ENCODE measurements at places on chromosomes 12 and 14.

DNA sequence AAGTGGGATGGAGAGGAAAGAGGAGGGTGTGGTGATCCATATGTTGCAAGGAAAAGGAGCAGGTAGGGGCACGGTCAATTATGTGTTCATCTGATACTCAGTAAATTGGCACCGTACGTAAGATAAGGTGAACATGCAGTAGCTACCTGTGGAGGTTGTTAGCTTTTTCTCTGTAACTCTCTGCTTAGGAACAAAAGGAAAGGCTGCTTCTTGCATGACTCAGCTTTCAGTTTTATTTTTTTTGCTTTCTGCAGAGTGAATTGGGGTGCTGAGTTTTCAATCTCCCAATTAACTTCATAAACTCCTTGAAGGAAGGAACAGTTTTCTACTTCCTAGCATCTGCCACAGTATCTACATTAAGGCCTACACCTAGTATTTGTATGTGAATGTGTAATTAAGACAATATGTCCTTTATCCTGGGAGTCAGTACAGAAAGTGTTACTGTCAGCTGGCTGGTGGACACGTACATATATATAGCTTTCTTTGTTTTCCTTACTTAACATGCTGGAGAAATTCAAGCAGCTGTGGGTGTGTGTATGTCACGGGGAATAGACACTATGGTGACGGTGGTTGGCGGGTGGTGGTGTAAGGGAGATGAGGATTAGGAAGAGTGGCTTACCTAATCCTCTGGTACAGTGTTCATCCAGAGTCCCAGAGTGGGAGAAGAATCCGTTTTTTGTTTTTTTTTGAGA is 40.1 kb upstream of the WNK1 start:
- DNase-seq = no peak

DNA sequence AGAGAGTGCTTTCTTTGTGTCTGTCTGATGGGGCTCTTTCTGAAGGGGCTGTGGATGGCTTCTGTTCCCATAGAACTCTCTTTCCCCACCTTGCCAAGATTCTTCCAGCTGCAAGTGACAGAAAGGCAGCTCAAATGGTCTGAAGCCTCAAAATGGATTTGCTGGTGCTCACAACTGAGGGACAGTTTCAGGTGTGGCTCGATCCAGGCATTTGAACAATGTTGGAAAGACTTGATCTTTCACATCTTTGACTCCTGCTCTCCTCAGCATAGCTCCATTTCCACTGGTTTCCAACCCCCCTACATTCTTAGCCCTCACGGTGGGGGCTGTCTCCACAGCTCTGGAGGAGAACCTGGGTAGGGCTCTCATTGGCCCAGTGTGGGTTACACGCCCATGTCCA is 15.9 kb downstream of the RFLNA start:
- DNase-seq = no peak

DNA sequence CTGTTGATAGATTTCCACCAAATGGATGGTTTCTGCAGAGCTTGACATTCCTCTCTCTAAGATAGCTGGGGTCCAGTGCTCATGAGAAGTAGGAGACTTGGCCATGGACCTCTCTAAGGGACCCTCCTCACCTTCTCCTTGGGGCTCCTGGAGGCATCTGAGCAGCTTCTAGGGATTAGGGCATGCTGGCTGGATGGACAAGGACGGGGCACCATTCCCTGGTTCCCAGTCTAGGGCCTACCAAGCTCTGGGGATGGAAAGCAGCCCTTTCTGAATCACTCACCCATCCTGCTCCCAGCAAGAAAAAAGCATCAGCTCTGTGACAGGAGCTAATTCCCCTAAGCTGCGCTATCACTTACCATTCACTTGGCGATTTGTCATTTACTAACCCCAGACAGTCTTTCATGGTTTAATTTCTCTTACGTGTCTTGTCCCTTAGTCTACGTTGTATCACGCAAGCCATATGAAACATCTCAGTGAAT is 39.5 kb downstream of the VWF start:
- no peak for DNase-seq

GRCh38 chr12:30201301-30202160 is 417.8 kb upstream of the TMTC1 start:
- DNase-seq = no peak

- no peak for DNase-seq
Observed at GRCh38 chr14:80979951-80980350, 24.5 kb downstream of the TSHR start.

- peak; percentile 59 for DNase-seq
Observed at GRCh38 chr14:104795781-104796686, 486 bp upstream of the AKT1 start.

GRCh38 chr12:92164712-92165111 is 19.1 kb upstream of the BTG1 start:
- DNase-seq = no peak

GRCh38 chr12:117210266-117210918 is 20.1 kb upstream of the FBXO21 start:
- no peak for DNase-seq

DNA sequence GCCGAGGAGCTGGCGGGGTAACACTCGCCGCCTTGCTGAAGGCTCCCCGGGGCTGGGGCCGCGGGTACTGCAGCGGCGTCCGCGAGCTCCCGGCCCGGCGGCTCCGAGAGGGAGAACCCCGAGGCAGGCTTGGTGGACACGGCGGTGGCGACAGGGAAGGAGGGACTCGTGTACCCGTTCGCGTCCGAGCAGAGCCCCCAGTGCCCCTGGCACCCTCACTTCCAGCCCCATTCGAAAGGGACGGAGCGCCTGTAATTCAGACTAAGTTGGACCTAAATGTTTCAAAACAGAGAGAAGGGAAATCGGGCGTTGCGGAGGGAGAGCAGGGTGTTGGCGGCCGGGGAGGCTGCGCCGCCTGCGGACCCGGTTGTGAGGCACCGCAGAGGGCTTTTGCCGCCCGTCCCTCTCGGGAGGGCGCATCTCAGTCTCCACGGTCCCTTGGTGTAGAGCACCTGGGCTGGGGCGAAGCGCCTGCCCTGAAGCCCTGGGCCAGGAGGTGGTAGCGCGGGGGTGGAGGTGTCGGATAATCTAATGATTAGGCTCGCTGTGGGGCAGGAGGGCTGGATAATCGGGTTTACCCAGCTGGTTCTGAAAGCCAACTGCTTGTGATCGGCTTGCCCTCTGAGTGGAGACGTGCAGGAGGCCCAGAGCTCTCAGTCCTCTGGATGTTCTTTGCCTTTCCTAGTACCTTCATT is 771 bp downstream of the DAAM1 start:
- peak; percentile 57 for DNase-seq

- no peak for DNase-seq
Observed at GRCh38 chr12:1453810-1454209, 140.6 kb downstream of the FBXL14 start.

DNA sequence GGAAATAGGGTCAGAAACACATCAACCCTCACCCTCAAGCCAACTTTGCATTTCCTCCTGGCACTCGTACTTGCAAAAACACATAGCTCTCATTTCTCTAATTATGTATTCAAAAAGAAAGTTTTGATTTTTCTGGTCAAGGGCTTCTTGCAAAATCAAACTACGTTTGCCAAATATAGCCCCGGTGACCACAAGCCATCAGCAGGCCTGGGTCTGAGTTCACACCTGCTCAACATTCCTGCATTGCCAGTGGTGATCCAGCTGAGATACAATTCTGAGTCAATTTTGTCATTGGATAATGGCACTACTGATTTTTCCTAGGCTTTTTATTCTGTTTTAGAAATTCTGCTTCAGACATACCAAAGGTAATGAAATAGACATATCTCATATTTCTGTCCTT is 10.7 kb upstream of the BHLHE41 start:
- no peak for DNase-seq

DNA sequence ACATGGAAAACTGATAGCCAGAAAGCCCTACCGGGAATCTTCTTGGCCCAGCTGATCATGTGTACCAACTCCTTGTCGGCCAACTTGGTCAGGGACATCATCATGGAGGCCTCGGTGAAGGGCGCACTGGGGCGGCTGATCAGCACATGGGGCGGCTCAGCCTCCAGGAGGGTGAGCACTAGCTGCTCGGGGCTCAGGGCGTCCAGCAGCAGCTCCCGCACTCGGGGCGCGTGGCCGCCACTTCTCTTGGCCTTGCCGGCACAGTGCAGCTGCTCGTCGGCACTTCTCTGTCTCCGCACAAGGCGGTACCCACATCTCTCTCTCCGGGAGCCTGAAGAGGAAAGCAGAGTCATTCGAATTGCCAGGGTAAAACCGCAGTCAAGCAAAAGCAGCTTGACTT is 33.8 kb downstream of the ESR2 start:
- DNase-seq = no peak

DNA sequence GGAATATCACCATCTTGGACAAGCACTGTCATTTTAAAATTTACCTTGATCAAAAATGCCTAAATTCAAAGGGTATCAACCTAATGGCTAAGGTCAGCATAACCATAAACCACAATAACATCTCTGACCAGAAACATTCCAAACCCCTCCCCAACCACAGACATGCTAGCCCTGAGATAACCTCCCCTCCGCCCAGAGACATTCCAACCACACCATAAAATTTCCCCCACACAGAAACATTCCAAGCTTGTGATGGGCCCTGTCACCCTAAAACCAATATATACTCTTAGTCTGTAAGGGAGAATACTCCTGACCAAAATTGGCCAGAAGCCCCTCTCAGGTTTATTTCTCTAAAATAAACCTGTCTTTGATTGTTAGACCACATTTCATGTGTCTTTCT is 17.7 kb downstream of the EPYC start:
- DNase-seq = no peak

DNA sequence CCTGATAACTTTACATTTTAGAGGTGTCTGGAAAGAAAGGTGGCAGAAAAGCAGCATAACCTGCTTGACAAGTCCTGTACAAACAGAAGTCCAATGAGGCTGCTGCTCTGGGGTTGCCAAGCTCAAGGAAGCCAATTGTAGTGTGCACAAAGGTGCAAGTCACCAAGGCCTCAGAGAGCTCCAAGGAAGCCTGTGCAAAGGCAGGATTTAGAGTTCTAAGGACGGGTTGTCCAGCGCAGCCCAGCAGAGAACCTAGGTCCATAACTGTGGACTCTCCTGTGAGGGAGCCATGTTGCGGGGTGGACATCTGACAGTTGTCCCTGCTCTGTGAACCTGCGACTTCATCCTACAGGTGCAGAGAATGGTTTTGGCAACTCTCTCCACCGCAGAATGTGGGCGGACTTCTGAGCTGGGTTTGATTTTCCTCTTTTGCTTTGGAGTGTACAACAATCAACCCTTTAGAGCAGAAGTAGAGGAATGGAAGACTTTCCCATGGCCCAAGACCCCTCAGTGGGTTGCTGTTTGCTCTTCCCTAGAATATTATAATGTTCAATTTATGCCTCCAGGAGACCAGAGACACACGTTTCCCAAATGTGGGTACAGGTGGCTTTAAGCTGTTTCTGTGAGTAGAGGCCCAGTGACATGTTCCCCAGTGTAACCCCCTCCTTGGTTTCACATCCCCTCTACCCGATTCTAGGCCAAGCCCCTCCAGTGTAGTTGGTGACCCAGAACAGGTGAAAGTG is 81.0 kb downstream of the ETV6 start:
- no peak for DNase-seq

- no peak for DNase-seq
Observed at GRCh38 chr12:50948798-50949197, 3.5 kb upstream of the HIGD1C start.

- peak; percentile 66 for DNase-seq
Observed at GRCh38 chr14:68819260-68819691, 26.4 kb upstream of the ZFP36L1 start.

DNA sequence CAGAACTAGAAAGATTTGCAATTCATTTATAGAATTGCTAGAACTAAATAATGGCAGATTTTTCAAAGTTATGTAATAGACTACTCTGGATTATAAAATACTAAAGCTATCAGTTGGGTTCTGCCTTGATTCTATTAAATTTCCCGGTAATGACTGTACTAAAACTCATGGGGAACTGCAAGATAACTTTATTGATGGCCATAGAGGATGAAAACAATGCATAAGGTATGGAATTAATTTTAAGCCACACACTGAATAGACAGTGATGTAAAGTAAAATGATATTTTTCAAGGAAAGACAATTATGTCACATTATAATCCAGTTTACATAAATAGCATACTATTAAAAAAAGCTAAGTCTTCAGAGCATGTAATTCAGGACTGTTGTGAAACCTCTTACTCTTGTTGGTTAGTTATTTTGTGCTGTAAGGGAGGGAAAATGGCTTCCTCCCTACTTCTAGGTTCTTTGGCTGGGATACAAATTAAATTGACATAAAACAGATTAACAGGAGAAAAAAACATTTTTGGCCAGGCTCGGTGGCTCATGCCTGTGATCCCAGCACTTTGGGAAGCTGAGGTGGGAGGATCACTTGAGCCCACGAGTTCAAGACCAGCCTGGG is 134.4 kb upstream of the AMIGO2 start:
- no peak for DNase-seq

Measured in activated T-cell treated with anti-CD3 and anti-CD28 coated beads, Interleukin-2, amount 50 U/mL, for 48 hours (primary cell).